ENCODE measurements at places on chromosomes 6 and 20. TPM values are rescaled to one million over a fixed set of nuclear protein-coding genes. Genes with fewer than 3 reads are reported as not detected.

The CSNK2B gene
- 105 TPM for total RNA-seq

DNA sequence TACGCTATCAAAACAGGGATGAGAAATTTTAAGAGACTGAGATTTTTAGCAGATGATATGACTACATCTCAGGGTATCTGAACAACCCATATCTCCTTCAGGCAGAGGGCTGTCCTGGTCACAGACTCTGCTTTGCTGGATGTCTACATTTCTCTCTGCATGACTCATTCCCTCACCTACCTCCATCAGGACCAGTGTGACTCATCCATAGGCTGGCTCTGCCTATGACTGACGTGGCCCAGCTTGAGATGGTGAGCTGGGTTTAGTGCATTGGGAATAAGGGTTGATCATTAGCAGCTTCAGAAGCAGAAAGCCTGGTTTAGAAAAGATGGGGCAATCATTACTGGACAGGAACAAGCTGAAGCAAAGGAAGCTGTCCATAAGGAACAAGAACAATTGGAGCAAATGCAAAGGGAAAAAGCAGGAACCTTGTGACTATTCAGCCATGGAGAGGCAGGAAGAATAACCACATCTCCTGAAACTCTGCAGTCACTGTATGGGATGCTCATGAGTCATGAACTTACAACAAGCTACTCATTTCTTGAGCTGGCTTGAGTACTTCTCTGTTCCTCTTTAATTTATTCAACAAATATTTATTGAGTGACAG is 86.4 kb upstream of the CBLN4 start:
- no peak for DNase-seq

DNA sequence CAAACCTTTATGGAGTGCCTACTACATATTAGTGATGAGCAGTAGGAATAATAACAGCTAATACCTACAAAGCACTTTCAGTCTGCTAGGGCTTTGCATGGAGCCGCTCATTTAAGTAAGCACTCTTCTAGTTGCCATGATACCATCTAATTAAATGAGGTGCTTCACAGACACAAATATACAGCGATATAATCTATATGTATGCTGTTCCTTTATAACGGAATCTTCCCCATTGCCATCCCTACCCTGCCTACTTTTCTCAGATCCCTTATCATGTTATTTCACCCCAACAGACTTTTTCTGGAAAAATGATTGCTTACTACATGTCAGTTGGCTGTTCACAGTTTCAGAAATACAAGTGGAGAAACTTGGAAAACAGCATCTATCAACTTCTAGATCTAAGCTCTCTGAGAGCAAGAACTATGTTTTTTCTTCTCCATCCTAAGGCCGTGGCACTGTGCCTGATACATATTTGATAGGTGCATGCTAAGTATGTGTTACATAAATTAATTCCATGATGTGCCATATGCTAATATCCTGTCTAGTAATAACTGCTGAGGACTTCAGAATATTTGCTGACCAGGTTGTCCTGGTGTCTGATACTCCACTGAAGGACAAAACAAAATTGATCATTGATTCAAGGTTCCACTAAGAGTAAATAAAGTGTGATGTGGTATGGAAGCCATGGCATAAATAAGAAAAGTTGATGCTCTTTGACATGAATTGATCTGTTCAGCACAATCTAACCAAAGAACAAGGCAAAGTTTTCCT is 124.6 kb downstream of the GMPR start:
- DNase-seq: no peak

DNA sequence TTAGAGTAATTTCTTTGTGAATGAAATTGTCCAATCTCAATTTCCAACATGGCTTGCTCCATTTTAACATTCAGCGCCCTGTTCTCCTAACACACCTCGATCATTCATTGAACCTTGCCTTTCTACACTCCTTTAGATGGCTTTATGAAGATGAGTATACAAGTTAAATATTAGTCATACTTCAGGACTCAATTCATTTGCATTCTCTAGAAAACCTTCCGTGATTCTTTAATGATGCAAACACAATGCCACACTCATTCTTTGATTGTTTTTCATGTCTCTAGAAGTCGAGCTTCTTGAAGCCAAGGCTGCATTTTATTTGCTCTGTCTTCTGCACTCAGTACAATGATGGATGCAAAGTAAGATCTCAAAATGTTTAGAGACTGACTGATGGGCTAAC is 641.2 kb downstream of the DOK5 start:
- DNase-seq: no peak

- no peak for DNase-seq
These were observed 899.4 kb upstream of the FLRT3 start for GRCh38 chr20:15236812-15237211.

DNA sequence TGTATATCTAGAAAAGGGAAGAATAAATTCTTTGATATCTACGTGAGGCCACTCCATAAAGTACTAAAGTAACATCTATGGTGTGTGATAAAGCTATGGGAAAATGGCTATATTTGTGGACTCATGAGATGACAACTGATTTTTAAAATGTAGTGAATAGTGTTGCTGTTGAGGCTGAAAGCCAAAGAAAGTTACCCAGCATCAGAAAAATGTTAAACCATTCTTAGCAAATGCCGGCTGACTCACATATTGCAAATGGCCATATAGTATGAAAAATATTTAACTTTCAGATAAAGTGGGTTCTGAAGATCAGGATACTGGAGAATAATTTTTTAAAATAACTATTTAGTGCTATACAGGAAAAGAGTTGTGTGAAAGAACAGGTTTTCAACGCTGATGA is 129.9 kb upstream of the GRIK2 start:
- DNase-seq: no peak

GRCh38 chr6:167238694-167239467 is 52.2 kb upstream of the UNC93A start:
- no peak for DNase-seq

The SPDEF gene
- not detected for total RNA-seq

DNA sequence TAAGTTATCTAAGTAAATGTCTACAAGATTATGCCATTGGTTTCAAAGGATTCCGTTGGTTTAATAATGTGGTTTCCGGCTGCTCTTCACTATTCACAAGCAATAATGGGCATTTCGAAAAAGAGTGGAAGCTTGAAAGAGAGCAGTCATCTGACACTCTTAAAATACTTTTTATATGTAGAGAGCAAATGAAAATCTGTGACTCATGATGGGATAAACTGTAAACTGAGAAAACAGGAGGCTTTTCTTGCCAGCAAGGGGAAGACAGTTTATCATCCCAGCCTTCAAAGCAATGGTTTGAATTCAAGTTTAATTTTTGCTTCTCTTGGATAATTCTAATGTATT is 145.7 kb downstream of the KHDC1L start:
- DNase-seq: no peak

The BMP6 gene
- 2.0 TPM for total RNA-seq

- DNase-seq: no peak
These were observed 302.2 kb upstream of the EPHA7 start for GRCh38 chr6:93721386-93722048.

The FOXO3 gene
- total RNA-seq: 160 TPM

DNA sequence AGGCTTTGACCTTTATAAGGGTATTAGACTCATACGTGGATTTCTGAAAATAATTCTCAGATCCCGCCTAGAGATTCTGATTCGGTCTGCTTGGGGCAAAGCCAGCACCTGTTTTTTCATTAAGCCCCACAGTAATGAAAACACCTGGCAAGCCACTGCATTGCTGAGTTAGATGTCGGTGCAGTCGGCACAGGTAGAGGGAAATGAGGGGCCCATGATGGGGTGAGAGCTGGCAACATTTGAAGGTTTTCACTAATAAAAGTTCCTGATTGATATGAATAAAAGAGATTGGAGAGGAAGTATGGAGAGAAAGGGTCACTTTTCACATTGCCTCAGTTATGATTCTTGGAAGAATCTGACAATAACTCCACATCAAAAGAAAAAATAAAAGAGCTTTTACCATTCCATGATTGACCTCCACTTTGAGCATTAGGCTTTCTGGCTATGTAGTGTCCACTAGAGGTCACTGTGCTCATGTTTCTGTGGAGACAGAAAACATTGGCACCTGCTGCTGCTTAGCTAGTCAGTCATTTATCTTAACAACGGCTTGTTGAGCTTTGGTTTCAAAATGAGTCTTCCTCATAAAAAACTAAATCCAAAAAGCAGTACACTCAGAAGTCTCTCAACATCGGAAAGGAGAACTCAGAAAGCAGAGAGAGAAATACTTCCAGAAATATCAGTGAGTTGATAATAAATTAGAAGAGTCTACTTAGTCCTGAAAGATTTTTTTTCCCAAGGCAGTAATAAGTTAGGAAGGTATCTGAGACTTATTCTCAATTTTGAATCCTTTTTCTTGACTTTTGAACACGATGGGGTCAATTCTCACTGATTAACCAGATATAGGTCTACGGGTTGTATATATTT is 53.3 kb upstream of the KLHL31 start:
- DNase-seq: no peak

DNA sequence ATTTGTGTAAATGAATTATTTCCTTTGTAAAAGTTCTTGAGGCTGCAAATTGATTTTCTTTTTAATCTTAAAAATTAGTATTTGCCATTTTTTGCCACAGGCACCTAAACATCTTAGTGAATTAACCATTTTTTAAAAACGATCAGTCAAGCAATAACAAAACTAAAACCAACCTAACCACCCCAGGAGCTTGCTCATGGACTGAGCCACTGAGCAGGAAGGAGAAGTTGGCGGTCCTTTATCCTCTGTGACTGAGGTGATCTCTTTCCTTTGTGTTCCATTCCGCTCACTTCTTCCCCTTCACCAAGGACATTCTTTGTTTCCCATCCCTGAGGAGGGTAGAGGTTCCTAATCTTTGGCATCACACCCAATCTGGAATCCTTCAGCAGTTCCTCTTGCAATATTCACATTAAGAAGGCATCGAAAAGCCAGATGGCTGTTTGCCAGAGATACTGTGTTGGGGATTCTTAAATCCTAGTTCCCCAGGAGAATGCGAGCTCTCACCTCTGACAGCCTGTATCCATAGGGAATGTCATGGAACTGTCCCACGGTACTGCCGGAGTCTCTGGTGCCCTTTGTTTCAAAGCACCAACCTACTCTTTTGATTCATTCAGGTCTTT is 30.5 kb downstream of the RPRD1B start:
- DNase-seq: no peak

- DNase-seq: no peak
These were observed 10.7 kb upstream of the ULBP3 start for GRCh38 chr6:150079604-150080003.

The OR2H1 gene
- not detected for total RNA-seq

The TMEM170B gene
- 20.0 TPM for total RNA-seq

DNA sequence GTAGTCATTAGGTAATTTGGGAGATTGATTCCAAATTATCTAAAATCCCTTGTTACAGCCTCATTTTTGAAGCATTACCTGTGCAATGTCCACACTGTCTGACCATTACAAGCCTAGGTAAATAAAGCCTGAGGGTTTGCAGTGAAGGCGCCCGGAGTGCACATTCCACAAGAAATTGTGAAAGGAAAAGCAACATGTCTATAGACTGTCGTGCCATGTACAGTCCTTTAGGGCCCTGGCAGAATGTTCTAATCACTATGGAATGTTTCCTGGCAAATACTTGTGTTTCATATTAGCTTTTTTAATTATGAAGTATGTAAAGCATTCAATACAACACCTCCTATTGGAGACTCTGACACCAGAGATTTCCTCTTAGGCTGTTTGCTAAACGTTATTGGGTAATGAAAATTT is 28.9 kb downstream of the PREP start:
- DNase-seq: no peak

The OR2H2 gene
- total RNA-seq: not detected

DNA sequence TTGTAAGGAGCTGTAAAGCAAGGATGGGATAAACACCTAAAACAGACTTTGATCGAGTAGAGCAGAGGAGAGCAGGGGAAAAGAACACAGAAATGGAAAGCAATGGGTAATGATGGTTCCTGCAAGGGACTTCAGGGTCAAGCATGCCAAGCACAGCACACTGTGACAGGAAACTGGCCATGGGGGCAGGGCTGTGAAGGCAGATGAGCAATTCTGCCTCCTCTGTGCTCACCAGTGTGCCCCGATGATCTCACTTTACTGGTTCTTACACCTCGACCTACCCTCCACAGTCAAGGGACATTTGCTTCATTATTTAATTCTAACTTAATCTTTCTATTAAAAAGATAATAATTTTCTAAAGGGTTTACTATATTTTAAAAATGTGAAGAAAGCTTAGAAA is 21.6 kb upstream of the MYB start:
- no peak for DNase-seq

The PRIM2 gene
- 1.7 TPM for total RNA-seq

- DNase-seq: no peak
These were observed 333.3 kb upstream of the KCNQ5 start for GRCh38 chr6:72288592-72288991.

- no peak for DNase-seq
These were observed 2.5 kb upstream of the FASTKD5 start for GRCh38 chr20:3162080-3162611.

The TMEM244 gene
- not detected for total RNA-seq

- no peak for DNase-seq
These were observed 62.8 kb upstream of the APCDD1L start for GRCh38 chr20:58577871-58578598.

The MICA gene
- total RNA-seq: 5.0 TPM

- DNase-seq: no peak
These were observed 115.1 kb downstream of the MAP7 start for GRCh38 chr6:136435101-136435500.

Measured in psoas muscle (tissue), 8 donors.